ENCODE measurements at places on chromosomes 2 and 18.
A peak's percentile ranks its signal among the peaks of the same experiment; 100 is the strongest.

DNA sequence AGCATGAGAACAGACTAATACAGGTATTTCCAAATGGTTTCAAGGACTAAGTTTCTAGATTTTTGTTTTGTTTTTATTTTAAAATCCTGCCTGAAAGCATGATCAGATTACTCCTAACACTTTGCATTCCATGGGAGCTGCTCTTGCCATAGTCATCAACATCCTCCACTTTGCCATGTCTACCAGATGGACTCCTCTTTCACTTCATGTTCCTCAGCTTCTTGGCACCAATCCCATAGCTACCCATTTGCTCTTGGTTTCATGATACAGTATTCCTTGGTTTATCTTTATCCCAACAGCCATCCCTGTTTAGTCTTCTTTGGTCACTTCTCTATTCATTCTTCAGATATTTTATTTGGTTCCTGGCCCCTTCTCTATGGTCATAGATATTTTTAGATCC, 154.2 kb upstream of the CCDC195 start:
- no peak for DNase-seq

GRCh38 chr2:168593713-168594112, 137.6 kb downstream of the CERS6 start:
- DNase-seq, result no peak

DNA sequence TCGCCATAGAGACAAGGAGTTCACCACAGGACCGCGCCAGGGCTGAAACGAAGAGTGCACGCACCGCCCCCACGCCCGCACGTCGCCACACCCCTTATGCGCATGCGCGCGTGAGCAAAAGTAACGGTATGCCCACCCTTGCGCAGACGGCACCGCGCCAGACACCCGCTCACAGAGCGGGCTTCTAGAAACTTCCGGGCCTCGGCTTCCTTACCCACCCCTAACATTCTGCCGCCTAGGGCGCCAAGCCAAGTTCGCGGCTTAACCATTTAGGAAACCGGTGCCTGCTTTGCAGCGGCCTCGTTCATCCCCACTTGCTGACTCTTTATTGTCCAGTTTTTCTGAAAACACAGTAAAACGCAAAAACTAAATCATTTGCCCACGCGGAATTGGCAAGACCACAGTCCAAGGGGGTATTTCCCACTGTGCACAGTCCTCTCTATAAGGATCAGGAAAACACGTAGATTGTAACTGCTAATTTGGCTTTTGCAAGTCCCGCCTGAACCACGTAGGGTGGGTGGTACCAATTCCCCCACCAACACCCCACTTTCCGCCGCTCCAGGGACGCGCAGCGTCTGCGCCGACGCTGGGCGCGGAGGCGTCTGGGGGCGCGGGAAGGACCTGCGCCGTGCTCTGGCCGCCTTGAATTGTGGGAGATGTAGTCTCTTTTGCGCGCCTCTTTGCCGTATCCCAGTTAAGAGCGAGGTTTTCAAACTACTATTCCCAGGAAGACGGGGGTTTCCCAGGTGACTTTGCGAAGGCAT, at the start of the genes FBXO15 and TIMM21:
TSS of gene FBXO15 (minus strand) at position 56 of the 764 bp plus-strand sequence. CDS start at position 7, 49 bp downstream.
TSS of gene TIMM21 (plus strand) at position 745 of the 764 bp plus-strand sequence. CDS start 286 bp downstream, outside the sequence.
- DNase-seq, result peak; percentile 98

- DNase-seq, result no peak
Measured at GRCh38 chr2:165268754-165269153, 29.5 kb downstream of the SCN2A start.

DNA sequence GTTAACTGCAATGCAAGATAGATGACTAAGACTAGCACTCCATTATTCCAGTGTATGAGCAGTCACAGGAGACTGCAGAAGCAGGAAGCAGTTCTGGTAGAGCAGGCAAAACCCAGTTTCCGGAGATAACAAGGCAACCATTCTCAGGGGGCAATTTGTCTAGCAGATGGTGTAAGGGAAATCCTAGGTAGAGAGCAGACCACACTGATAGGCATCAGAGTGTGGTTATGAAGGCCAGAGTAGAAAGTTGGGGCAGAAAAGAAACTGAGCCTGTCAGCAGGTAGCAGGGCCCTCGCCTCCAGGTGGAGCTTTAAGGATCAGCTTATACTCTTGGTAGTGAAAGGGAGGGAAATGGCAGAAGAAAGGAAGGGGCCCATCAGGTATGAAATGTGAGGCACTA, 164.4 kb downstream of the PDE11A start:
- DNase-seq, result no peak

DNA sequence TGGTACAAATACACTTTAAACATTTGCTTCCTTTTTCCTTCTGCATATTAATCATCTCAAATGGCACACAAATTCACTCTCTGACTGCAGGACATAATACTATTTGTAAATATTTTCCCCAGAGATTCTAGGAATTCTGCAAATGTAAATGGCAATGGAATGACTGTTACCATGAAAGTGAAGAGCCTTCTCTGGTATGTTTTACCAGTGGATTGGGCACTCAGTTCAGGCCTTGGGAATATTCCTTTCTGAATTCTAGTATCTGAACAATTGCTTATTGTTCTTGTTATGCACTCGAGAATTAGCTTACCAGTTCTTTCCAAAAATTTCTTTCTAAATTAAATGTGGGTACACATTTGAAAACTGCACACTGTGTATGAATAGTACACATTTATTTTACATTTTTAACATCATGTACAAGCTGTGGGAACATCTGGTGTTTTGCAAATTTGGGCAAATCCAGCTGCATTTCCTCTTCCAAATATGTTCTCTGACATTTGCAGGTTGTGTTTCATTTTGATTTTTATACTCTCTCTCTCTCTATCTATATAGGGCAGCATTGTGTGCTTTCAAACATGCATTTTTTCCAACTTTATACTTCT, 289.1 kb downstream of the NBAS start:
- no peak for DNase-seq

GRCh38 chr2:95700519-95700918, 108.7 kb downstream of the TRIM43 start:
- DNase-seq, result no peak

- DNase-seq, result peak; percentile 66
Measured at GRCh38 chr2:139478165-139478914, 698.1 kb upstream of the NXPH2 start.

- DNase-seq, result no peak
Measured at GRCh38 chr2:207503234-207503633, 26.5 kb upstream of the CREB1 start.

GRCh38 chr2:121731366-121731765, 5.3 kb downstream of the NIFK start:
- no peak for DNase-seq

DNA sequence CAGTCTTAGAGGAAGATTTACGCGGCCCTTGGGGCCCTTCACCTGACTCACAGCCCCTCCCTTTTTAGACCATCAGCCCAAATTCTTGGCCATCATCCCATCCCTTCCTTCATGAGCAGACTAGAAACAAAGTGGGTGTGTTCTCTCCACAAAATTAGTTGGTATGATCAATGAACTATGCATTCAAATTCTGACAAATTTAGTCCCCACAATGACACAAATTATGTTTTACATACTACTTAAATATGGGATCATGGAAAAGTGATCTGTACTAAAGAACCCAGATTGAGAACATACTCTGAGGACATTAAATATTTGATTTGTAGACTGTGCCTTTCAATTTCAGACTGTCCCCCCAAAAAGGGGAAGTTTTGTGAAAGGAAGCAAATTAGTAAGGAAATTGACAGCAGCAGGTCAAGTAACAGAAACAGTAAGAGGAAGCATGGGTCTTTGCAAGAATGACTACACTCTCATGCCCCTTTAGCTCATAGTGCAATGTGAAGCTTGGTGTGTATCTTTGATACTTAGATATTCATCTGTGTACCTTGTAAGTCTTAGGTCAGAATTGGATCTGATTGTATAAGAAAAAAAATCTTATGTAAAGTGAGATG, 2.2 kb upstream of the MAPRE2 start:
- no peak for DNase-seq

DNA sequence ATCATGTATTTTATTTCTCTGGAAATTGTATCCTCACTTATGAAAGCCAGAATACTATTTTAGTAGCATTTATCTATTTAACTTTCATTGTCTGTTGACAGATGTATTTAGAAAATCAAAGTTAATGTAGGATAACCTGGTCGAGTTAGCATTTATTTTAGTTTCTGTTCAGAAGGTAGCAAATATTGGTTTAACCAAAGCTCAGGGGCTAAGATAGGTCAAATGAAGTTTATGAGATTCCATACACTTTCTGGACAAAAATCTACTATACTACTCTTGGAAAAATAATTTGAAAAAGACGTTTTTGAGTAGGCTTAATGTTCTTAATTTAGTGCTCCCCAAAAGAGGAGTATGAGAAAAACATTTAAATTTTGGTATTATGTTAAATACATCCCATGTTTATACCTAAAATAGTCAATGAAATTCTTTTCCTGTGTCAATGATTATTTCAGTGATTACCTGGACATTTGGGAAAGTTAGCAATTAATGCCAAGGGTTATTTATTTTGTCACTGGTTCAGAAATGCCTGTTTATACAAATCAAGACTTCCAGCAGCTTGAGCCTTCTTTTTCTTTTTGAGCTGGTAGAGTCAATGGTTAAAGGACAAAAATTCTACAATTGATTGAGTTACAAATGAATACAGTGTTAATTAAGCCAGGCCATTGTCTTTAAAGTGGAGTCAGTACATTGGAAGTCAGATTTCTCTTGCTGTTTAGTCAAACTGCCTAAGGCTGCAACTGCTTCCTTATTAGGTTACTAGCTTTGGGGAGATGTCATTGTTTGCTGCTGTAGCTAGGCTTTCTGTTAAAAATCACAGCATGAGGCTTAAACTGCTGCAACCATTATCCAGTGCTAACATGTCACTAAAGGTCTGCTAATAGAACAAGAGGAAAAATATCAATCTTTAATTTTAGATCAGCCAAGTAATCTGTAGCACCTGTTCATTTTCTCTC, 182.3 kb downstream of the CAMKMT start:
- peak; percentile 90 for DNase-seq

GRCh38 chr2:60519231-60519863, 34.1 kb downstream of the BCL11A start:
- no peak for DNase-seq

DNA sequence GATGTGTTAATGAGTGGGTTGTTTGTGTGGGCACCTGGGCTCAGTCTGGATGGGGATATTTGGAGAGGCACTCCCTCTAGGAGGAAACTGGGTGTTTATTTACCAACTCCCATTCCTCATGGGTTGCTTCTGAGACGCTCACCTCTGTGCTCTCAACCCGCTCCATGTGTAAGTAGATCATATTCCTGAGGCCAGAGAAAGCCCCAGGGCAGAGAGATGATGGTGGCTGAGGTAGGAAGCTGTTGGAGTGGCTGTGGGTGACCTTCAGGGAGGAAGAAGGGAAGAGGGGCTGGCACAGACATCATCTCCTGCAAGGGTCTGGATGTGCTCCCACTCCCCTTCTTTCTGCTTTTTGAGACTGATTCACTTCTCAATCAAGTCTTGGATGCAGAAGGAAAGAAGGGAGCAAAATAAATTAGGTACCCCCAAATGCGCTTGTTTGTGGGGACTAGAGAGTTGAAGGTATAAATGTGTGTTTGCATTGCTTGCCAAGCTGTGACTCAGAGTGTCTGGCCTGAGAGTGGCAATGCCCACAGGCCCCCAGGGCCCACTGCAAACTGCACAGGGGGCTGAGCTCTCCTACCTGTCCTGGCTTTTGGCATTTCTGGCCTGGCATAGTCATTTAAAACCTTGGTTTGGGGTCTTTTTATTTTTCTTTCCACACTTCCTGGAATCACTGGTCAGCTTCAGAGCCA, 57.2 kb upstream of the TNP1 start:
- no peak for DNase-seq

- DNase-seq, result peak; percentile 38
Measured at GRCh38 chr2:96267159-96267971, 1.3 kb downstream of the CIAO1 start.

- no peak for DNase-seq
Measured at GRCh38 chr2:240024766-240025165, 376 bp downstream of the NDUFA10 start.

DNA sequence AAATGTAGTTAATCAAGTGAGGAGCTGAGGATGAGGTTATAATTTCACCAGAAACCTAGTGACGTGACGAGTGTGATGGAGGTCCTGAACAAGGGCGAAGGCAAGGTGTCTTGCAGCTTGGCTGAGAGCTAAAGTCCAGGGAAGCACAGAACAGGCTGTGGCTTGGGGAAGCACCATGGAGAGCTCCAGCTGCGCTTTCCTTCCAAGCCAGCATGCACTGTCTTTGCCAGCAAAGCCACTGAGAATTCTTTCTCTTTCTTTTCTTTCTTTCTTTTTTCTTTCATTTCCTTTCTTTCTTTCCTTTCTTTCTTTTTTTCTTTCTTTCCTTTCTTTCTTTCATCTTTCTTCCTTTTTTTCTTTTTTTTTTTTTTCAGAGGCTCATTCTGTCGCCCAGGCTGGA, 239.3 kb downstream of the FBXO15 start:
- no peak for DNase-seq

DNA sequence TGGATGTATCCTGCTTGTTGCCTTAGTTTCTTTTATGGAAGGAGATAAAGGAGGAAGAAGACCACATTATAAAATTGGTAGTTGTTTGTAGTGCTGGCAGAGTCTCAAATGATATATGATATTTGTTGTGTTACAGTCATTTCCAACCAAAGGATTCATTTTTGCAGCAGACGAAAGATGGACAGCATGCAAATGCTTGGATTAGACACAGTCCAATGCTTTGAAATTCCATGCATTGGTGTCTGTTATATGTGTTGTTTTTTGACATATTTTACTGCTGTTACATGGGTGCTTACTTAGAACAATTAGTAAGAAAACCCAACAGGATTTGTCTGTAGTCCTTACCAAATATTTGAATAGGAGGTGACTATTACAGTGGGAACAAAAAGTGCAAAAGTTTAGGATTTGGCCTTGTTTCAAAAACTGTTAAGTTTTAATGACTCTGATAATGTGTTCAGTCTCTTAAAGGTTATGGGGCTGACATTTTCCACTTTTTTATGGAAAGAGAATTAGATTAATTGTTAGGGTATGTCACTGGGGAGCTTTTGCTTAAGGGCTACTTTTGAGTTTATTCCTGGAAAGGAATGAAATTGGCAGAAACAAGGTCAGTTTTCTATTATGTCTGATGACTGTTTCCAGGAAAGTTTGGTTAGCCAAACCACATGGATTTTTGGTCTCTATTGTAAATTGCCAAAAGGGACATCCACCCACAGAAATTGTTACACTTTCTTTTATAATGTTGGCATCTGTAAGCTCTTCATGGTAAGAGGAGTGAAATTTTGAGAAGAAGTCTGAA, 229.4 kb upstream of the MMADHC start:
- DNase-seq, result no peak

DNA sequence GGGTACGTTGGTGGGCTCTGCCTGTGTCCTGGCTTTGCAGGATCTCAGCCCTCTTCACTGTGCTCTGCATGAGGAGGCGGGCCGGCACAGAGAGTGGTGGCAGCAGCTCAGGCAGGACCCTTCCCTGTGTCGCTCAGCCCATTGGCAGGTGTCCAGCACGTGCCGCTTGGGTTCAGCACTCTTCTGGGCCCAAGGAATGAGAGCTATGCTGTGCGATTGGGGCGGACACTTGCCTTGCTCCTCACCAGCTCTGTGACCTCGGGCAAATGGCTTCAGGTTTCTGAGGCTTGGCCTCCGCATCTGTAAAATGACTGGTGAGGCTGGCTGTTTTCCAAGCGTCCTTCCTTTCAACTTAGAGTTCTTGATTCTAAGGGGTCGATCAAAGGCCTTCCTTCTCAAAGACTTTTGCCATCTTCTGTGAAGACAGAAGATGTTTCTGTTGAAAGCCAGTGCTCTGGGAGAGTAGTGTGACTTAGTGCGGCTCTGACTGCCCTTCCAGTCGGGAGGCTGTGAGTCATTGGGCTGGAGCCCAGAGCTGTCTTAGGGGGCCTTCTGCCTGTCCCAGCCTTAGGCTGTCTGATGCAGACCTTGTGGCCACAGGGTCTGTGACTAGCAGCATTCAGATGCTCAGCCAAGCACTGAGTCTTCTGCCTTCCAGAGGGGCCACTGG, 35.6 kb downstream of the GLI2 start:
- no peak for DNase-seq

Data from COR-L47 (cell line).